Bronchial epithelial cell (primary cell): ENCODE measurements at places on chromosomes 2 and 18. TPM values are rescaled to one million over a fixed set of nuclear protein-coding genes. Genes with fewer than 3 reads are reported as not detected.

DNA sequence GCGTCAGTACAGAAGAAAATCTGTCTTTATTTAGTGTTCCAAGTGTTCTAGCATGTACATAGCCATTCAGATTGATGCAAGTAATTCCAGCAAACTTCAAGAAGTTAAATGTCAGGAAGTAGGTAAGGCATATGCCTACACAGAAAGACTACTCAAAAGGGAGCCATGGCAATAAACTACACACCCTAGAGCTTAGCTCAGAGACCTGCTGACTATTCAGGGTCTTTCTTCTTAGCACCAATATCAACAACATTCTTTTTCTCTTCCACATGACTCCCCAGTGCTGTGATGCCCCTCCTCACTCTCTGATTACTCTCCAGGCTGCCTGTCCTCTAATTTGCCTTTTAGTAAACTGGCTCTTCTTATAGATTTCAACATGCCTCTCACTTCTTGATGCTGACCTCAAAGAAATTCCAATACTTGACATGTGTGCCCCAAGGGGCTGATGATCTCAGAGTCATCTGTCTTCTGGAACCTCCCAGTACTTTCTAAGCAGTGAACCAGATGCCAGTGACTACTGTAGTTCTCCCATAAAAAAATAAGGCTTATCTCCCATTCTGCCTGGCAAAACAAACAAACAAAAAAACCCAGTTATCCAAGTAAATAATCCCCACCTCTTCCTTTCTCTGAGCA, 909.2 kb upstream of the FANCL start:
- DNase-seq, result peak; percentile 48

GRCh38 chr2:210795506-210795905, 239.1 kb downstream of the CPS1 start:
- DNase-seq, result no peak

DNA sequence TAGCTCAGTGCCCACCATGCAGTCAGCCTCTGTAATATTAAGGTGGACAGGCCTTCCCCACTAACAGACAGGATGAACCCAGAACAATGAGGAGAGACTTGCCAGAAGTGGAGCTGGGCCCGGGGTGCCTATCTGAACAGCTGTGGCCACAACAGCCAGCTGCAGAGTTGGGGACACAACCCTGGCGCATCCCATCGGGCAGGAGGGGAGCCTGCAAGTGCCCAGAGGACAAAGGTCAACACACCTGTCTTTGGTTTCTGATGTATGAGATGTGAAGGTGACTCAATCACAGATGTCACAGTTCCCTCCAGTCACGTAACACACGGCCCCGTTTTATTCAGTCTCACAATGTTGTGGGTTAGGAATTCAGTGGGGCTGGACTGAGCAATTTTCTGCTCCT, 48.2 kb upstream of the TAF1B start:
- DNase-seq, result no peak

DNA sequence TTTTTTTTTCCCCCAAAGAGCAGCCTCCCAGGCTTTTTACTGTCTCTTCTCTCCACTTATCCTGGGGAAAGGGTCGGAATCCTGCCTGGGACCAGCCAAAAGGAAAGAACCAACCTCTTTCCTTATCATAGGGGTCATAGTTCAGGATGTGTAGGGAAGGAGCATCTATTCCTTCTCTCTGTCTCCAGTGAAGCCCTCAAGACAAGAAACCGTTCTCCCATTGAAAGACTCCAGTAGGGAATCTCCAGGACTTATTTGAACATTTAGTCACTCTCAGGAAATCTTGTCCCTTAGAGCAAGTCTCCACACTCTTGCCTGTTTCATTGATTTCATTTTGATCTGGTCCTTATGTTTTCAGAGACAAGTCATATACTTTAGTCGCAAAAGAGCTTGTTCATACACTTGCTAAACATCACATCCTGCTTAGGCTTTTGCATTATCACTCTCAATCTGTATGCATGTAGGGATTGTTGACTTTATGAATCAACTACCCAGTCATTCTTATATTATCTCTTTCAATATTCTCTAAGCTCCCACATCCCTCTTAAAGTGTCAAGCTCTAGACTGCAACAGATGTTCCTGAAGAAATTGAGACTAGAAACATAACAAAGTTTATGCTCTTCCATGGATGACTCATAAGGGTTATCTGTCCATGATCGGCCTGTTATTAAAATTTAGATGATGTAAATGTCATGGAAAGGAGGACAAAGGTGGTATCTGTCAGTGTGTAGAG, 116.2 kb upstream of the ST6GAL2 start:
- peak; percentile 22 for DNase-seq

DNA sequence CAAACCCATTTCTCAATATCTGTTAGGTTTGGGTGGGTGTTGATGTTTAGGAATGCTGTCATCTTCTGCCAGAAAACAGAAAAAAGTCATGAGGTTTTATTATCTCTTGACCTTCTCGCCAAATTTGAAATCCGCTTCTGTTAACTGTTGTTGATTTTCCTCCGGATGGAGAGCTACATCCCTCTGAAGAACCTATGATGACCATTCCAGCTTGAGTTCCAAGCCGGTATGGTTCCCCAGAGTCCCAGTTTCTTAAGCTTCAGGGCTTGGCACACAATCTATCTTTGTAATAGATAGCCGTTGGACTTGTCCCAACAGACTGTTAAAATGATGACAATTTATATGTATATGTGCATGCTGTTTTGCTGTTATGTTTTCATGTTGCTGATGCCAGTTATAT, 1201.0 kb downstream of the LRP1B start:
- no peak for DNase-seq

DNA sequence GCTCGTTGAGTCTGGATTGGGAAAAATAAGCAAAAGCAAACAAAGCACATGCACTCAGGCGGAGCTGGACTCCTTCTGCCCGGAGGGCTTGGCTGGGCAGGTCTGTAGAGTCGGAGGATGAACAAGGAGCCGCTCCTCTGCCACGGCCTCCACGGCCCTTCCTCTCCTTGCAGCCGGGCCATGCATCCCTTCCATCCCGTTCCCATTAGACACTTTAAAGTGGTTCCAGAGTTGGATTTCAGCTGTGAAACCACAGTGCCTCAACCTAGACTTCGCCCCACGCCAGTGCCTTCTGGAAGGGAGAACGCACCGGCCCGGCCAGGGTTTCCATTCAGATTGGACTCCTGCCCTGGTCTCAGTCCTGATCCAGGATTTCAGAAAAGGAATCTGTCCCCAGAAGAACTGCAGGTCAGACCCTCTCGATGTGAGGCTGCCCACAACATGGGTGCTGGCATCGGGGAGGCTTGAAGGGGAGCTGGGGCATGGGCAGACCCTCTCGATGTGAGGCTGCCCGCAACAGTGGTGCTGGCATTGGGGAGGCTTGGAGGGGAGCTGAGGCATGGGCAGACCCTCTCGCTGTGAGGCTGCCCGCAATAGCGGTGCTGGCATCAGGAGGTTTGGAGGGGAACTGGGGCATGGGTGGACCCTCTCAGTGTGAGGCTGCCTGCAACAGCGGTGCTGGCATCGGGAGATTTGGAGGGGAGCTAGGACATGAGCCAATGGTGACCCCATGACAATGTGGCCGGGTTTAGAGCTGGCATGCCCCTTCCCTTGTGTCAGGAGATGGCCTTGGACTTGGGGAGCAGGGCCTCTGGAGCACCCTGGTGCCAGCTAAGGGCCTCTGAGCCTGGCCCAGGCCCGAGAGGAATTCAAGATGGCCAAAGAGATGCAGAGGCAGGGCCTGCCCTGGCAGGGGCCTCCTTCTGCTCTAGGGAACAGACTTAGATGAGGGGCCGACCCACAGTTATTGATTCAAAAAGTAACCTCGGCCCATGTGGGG, 304.5 kb downstream of the NDUFA10 start:
- no peak for DNase-seq

DNA sequence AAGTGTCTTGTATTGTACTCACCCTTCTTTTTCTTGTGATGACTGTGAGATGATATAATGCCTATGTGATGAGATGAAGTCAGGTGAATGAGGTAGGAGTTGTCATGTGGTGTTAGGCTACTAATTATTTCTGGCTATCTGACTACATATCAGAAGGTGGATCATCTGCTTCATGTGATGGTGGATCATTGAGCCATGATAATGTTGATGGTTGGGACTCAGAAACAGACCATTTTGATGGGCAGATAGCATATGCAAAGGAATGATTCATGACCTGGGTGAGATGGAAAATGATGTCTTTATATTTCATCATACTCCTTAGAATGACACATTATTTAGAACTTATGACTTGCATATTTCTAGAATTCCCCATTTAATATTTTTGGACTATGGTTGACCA, 19.5 kb downstream of the ANKRD30B start:
- DNase-seq, result peak; percentile 6

Gene RNF138
- 18.2 and 19.6 TPM in 2 replicates for total RNA-seq

DNA sequence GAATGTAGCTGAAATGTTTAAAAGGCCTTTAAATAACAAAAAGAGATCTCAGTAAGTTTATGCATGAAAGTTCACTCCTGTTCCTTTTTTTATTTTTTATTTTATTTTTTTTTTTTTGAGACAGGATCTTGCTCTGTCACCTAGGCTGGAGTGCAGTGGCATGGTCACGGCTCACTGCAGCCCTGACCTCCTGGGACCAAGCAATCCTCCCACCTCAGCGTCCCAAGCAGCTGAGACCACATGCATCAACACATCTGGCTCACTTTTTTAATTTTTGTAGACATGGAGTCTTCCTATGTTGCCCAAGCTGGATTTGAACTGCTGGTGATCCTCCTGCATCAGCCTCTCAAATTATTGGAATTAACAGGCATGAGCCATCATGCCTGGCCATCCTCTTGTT, 84.3 kb downstream of the KANSL1L start:
- DNase-seq, result no peak

GRCh38 chr2:212015588-212015987, 523.0 kb downstream of the ERBB4 start:
- no peak for DNase-seq

DNA sequence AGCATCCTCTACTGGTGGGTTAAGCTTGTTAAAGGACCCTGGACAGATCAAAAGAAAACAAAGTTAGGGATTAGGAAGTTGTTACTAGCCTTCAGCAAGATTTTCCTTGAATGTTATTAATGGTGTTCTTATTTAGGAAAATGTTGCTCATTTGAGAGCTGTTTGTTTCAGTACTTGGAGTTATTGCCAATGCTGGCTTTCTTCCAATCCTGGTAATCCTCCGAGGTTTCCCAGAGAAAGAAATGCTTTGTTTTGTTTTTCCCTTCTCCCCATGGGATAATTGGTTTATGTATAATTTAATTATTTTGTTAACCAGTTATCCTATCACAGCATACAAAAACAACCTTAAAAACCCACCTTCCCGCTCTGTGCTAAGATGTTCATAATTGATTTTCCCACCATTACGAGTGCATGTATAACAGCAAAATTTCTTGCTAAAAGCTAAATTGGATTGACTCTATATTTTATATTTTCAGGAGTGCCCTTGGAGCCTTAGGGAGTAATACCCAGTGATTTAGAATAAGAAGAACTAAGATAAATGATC, 79.8 kb downstream of the MGAT5 start:
- DNase-seq, result no peak

Gene ICA1L
- 1.6 and 2.3 TPM in 2 replicates for total RNA-seq

Gene EHD3
- total RNA-seq, result 1.6 and 2.3 TPM in 2 replicates

DNA sequence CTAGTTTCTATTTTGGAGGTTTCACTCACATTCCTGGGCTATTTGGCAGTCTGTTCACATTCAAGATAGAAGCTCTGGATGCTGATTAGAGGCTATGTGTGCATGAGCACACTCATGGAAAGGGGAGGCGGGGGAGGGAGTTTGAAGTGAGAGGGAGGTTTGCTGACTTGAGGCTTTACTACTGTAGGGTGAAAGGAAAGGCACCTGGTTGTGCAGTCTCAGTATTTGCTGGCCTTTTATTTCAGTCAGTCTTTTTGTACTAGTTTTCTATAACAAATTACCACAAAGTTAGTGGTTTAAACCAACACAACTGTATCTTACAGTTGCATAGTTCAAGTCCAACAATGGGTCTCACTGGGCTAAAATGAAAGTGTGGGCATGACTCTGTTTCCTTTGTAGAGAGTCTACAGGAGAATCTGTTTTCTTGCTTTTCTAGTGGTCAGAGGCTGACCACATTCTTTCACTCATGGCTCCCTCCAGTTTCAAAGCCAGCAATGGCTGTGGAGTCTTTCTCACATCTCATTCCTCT, 47.7 kb upstream of the NR4A2 start:
- DNase-seq, result no peak

Gene HK2
- total RNA-seq, result 158 and 175 TPM in 2 replicates

- peak; percentile 99 for DNase-seq
Observed at GRCh38 chr18:55856229-55856628, 268.2 kb upstream of the TCF4 start.

GRCh38 chr2:19746137-19746600, 155.6 kb downstream of the TTC32 start:
- no peak for DNase-seq

DNA sequence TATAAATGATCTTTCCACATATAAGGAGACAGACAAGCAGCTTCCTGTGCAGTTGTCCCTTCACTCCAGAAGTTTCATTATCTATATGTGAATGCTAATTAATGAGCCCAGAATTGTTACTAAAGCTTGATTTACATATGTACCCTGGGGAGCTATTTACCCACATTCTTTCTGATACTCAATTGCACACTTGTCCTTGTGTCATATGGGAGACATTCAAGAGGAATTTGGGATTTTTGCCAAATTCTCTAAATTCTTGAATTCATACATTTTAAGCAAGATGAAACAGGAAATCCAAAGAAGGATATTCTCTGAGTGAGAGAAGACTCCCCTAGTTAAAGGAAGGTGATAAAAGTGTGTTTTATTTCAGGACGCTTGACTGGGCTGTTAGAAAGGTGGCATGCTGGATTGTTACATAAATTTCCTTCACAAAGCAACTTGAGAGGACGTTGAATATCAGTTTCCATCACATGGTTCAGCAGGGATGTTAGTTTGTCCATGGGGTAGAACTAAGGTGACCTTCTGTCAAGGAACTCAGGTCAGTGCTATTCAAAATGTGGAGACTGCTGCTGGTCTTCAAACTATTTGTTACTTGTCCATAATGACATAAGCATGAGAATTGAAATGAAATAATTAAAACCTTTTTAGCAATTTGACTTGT, 368.2 kb downstream of the IRS1 start:
- DNase-seq, result peak; percentile 65

Gene DYSF
- under 0.01 and 2.7 TPM in 2 replicates for total RNA-seq

DNA sequence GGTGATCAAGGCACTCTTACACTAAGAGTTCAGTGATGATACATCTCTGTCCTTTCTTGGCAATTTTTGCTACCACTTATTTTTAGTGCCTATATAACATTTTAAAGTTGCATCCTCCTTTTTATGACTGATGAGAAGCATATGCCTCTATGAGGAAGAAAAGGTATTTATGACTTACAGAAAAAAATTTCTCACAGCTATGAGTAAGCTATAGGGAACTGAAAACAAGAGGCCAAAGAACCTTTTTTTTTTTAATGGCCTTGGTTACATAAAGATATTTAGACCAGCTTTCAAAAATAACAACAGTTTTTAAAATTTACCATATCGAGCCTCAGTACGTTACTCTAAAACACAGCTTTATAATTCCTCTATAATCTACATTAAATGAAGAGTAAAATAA, 21.3 kb downstream of the MBD5 start:
- no peak for DNase-seq

Gene FAHD2B
- total RNA-seq, result 13.4 and 14.3 TPM in 2 replicates
